Mesothelial cell of epicardium (in vitro differentiated cells): ENCODE measurements at places on chromosomes 5 and 9.
A peak's percentile ranks its signal among the peaks of the same experiment; 100 is the strongest.

- no peaks in the 10 kb centered on the region for H3K36me3 ChIP-seq
- H3K27ac ChIP-seq: peak overlapping the region; percentile 77
- DNase-seq: no peak
- H3K4me1 ChIP-seq: peaks cover 79% of the 10 kb centered on the region
Measured at GRCh38 chr5:43305948-43306565, 7.2 kb downstream of the HMGCS1 start.

DNA sequence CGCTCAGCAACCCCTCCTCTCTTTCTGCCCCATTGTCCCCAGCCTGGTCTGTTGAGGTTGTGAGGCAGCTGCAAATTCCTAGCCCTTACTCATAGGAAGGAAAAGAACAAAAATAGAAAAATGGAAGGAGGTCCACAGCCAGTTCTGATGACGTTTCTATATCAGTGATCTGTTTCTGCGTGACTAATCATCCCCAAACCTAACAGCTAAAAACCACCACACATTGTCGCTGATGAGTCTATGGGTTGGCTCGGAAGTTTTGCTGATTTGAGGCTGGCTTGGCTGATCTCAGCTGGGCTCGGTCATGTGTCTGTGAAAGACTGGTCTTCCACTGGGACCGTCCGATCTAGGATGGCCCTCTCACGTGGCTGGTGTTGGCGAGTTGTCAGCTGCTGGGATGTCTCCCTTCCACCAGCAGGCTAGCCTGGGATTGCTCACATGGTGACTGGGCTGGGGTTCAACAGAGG, 200.6 kb upstream of the ZNF618 start:
- H3K36me3 ChIP-seq: no peaks in the 10 kb centered on the region
- H3K27me3 ChIP-seq: peaks cover 41% of the 10 kb centered on the region
- DNase-seq: no peak
- no peak overlapping the region for H3K4me3 ChIP-seq
- H3K27ac ChIP-seq: no peak overlapping the region
- peaks cover 5% of the 10 kb centered on the region for H3K4me1 ChIP-seq

- no peak for DNase-seq
- peak overlapping the region; percentile 47 for H3K27ac ChIP-seq
- H3K27me3 ChIP-seq: no peaks in the 10 kb centered on the region
- peaks cover 24% of the 10 kb centered on the region for H3K4me1 ChIP-seq
- no peaks in the 10 kb centered on the region for H3K36me3 ChIP-seq
Measured at GRCh38 chr5:166497496-166498104, 1793.8 kb upstream of the WWC1 start.

- no peak overlapping the region for H3K27ac ChIP-seq
- no peaks in the 10 kb centered on the region for H3K36me3 ChIP-seq
- H3K4me3 ChIP-seq: no peak overlapping the region
- H3K27me3 ChIP-seq: peaks cover 29% of the 10 kb centered on the region
- no peaks in the 10 kb centered on the region for H3K4me1 ChIP-seq
Measured at GRCh38 chr5:485946-486491, 38.2 kb downstream of the SLC9A3 start.

DNA sequence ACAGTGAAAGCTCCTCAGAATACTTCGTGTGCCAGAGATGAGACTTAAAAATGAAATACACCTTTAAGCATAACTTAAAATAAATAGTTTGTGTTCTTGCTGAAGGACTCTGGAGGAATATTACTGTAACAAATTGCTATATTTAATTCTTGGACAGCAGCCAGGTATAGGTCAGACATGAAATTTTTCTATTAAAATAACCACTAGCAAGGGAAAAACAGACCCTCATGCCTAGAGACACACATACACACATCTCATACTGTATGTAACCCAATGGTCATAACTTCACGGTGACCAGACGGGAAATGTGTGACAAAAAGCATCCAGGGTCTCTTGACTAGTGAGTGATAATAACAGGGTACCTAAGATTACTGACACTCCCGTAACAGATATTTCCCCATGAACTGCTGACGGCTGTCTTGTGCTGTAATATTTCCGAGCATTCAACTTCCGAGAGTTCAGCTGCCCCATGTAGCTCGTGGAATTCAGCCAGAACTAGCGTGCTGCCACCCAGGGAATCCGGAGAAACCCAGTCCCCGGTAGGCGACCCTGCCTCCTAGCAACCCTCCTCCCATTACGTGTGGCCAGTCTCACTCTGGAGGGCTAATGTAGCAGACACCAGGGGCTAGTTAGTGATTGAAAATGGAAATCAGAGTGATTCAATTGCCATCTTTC, 2295.1 kb upstream of the WWC1 start:
- DNase-seq: peak; percentile 38
- H3K36me3 ChIP-seq: no peaks in the 10 kb centered on the region
- no peaks in the 10 kb centered on the region for H3K27me3 ChIP-seq

GRCh38 chr5:106127985-106128384, 1542.8 kb downstream of the EFNA5 start:
- H3K36me3 ChIP-seq: no peaks in the 10 kb centered on the region
- H3K4me3 ChIP-seq: no peak overlapping the region
- no peak overlapping the region for H3K27ac ChIP-seq
- peaks cover 7% of the 10 kb centered on the region for H3K4me1 ChIP-seq
- DNase-seq: no peak

GRCh38 chr9:111036429-111036789, 1.9 kb downstream of the LPAR1 start:
- peaks cover 1% of the 10 kb centered on the region for H3K27me3 ChIP-seq
- no peaks in the 10 kb centered on the region for H3K36me3 ChIP-seq
- H3K4me3 ChIP-seq: peak overlapping the region; percentile 80
- H3K27ac ChIP-seq: peak overlapping the region; percentile 74
- H3K4me1 ChIP-seq: peaks cover 58% of the 10 kb centered on the region

- no peak for DNase-seq
- H3K4me1 ChIP-seq: peaks cover 8% of the 10 kb centered on the region
- H3K27me3 ChIP-seq: no peaks in the 10 kb centered on the region
- H3K36me3 ChIP-seq: no peaks in the 10 kb centered on the region
Measured at GRCh38 chr9:14480526-14480925, 166.6 kb upstream of the NFIB start.

DNA sequence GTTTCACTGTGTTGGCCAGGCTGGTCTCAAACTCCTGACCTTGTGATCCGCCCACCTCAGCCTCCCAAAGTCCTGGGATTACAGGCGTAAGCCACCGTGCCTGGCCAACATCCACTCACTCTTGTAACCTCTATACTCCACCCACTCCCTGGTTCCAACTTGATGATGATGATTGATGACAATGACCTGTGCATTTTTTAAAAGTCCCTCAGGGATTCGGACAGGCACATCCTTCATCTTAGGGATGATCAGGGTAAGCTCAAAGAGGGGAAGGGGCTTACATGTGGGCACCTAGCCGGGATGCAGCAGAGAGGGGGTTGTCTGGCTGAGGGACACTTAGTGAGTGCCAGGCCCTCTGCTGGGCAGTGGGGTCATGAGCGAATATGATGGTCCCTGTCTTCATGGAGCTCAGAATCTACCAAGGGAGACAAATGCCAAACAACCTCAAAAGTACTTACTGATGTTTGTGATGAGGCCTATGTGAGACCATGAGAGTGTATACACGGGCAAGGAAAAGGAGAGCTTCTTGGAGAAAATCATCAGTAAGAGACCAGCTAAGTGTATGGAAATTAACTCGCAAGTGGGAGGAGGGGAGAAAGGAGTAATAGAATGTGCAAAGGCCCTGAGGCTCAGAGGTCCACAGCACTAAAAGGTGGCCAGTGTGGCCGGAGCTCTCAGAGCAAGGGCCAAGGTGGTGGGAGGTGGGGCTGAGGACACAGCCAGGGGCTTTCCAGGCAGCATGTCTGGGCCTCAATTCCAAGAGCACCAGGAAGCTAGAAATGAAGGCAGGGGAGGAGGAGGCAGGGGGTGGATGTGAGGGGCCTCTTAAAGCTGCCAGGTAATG, 27.4 kb downstream of the LHX2 start:
- no peak for DNase-seq
- H3K27me3 ChIP-seq: peaks cover 91% of the 10 kb centered on the region
- H3K4me3 ChIP-seq: no peak overlapping the region
